ENCODE measurements at places on chromosomes 5 and 9.
A peak's percentile ranks its signal among the peaks of the same experiment; 100 is the strongest.

DNA sequence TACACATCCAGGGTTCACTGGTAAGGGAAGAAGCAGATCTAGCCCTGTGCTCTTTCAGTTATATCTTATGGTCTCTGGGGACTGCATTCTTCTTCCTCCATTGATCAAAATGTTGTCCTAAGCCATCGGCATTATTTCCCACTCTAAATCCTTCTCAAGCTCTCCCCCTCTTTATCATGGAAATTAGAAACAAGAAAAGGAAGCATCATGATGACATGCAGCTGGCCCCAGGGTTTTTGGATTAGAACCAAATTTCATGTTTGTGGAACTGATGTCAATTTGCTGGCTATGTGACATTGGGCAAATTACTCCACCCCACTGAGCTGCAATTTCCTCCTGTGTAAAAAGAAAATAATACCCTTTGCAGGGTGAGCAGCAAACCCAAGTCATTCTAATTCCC, 39.5 kb downstream of the MFAP3 start:
- DNase-seq = no peak

- DNase-seq = peak; percentile 79
Observed at GRCh38 chr9:22050924-22051323, 41.8 kb upstream of the CDKN2B start.

- no peak for DNase-seq
Observed at GRCh38 chr5:75523275-75523674, 11.6 kb downstream of the POLK start.

- no peak for DNase-seq
Observed at GRCh38 chr5:168408561-168409305, 77.5 kb upstream of the RARS1 start.

DNA sequence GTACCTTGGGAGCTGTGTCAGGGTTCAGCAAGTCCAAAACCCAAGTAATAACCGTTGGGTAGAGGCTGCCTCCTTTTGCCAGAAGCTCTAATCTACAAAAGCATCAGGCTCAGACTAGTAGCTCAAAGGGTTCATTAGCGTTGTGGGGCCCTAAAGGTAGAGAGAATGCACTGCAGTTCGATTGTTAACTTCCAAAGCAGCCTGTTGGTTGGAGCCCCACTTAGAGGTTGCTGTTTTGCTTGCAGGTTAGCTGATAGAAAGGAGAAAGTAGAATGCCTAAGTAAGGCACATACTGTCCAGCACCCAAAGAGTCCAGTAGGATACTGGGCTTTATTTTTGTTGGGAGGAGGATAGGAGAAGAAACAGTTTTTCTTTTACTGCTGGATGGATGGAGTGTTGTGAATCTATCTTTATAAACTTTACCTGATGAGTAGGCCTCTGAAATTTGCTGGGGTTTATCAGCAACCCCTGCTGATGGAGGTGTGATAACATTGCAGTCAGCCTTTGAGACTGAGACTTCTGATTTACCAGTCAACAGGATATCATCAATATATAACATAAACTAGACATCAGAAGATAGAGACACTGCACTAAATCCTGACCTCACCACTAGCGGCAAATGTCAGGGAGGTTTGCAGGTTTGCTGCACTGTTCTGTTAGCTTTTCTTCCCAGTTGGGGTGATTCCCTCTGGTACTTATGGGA, 34.8 kb downstream of the ZNF131 start:
- DNase-seq = no peak

DNA sequence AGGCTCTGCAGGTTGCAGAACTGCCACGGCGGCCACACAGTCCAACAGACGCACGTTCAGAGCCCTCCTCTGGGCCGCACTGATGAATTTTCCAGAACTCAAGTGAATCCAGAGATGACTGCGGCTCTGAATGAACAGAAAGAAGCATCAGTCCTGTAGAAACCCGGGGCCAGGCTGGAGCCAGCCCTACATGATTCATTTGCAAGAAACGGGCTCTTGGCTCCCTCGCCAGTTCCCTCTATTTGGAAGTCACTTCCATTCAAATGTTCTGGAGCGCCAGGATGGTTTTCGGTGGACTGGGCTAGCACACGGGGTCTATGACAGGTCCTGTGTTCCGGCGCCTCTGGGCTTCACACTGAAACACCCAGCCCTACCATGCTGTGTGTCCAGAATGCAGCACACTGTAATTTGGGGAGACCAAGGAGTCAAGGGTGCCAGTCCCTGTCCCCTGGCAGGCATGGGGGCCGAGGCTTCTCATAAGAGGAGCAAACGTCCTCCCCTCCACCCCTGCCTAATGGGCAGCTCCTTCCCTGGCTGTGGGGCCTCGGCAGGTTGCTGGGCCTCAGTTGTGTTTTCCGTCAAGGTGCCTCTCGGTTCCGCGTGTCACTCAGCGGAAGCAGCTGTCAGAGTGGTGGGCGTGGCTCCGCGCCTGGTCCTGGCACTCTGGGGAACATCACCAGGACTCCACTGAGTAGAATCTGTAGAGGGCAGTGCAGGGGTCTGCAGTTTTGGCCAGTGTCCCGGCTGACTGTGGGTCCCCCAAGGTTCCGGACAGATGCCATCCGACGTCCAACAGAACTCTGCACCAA, 18.1 kb upstream of the COL5A1 start:
- no peak for DNase-seq

DNA sequence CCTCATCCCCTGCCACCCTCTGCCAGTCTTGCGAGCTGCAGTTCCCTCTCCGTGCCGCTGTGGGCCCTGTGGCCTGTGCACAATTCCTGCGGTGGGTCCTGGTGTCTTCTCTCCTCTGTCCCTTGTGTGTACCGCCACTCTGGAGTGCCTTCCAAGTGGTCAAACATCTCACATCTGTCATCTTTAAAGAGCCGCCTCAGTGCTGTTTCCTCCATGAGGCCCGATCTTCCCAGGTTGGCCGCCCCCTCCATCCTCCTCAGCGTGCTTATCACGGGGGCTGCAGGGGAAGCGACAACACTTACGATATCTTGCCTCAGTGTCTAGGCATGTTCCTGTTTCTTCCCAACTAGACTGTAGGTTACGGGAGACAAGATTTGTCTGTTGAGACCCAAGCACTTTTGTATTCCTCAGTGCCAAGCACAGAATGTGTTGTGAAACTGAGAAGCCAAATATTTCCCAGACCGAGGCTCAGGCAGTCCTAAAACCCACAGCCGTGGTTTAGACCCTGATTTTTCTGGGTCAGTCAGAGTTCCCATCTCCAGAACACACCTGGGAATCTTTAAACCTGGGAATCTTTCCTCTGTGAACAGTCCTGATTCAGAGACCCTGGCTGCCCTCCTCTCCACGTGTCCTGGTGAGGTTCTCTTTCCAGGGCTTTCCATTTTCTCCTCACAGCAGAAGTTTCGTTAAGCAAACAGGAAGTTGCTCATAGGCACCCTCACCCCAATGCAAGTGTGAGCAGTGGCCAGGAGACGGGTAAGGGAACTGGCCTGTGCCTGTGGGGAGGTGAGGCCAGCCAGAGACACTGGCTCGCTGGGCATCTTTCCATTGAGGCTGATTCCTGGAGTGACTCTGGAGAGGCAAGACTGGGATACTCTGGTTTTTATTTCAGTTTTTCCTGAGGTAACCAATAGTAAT, 28.8 kb downstream of the SLC46A2 start:
- DNase-seq = no peak

- DNase-seq = no peak
Observed at GRCh38 chr9:89695441-89695891, 90.7 kb downstream of the GADD45G start.

DNA sequence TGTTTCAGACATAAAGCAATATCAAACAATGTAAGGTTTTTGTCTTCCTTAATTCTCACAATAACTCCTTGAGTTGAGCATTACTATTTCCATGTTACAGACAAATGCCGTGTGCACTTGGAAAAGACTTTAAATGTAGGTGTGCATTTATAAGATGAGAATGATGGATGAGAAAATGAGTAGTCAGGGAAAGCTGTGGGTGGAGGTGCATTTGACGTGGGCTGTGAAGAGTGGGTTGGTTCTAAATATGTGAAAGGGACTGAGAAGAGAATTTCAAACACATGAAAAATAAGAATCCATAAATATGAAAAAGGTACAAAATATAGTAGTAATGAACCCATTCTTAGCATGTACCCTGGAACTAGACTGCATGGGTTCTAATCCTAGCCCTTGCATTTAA, 171.6 kb upstream of the PPP2R2B start:
- DNase-seq = no peak

GRCh38 chr5:102216678-102217077, 79.4 kb downstream of the SLCO4C1 start:
- DNase-seq = no peak

- no peak for DNase-seq
Observed at GRCh38 chr9:18821788-18822187, 211.2 kb downstream of the SAXO1 start.

DNA sequence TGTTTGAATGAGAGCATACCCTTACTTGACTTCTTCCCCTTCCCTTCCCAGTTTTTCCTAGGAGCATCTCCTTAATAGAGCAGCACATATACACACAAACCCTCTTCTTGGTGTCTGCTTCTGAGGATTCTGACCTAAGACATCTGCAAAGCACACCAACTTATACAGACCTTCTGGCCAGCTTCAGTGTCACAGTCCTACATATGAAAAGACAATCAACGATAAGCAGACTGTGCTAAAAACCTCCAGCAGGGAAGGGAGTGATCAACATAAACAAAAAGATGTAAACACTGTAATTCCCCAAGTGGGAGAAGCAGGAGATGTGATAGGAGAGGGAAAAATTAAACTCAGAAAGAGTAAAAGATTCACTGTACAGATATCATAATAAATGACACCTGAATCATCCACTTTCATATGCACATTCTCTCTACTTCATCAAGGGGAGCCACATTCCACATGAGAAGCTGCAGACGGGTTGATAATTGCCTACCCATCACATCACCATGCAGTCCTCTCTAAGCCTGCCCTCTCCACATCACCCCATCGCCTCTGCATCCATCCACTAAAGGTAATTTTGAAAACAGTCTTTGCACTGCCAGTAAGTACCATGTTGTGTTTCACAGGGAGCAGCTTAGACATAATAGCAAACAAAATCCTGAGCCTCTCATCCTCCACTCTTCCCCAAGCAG, 13.0 kb downstream of the APBA1 start:
- DNase-seq = no peak

DNA sequence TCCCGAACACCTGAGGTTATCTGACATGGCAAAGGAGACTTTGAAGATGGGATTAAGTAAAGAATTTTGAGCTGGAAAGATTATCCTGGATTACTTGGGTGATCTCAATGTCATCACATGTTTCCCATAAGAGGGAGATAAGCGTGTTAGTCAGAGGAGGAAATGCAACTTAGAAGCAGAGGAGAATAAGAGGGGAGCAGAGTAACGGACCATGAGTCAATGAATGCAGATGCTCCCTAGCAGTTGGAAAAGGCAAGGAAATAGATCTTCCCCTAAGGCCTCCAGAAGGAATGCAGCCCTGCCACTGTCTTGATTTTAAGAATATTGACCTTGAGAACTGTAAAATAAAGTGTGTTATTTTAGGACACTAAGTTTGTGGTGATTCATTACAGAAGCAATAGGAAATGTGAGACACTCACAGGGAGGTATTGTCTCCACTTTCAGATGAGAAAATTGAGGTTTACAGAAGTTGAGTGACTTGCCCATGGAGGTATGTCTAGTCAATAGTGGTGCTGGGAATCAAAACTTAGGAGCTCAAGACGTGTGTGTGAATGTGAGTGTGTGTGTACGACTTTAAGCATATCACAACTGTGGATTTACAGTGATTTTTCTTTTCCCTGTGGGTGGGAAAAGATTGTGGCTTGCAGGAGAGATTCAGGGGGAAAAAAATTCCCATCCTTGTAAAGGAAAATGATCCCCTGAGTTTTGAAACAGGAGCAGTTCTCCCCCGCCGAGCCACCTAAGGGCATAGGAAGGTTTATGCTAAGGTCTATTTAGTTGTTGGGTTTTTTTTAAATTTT, 125.3 kb downstream of the TRIM32 start:
- no peak for DNase-seq

DNA sequence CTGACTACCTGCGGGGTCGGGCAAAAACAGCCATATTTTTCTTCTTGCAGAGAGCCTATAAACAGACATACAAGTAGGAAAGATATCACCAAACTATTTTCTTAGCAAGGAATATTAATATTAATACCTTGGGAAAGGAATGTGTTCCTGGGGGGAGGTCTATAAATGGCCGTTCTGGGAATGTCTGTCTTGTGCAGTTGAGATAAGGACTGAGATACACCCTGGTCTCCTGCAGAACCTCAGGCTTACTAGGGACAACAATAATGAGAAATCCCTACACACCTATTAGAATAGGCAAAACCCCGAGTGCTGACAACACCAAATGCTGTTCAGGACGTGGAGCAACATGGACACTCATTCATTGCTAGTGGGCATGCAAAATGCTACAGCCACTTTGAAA, 297.2 kb downstream of the DRD1 start:
- no peak for DNase-seq

GRCh38 chr5:99019254-99019653, 90.4 kb upstream of the CHD1 start:
- DNase-seq = no peak

DNA sequence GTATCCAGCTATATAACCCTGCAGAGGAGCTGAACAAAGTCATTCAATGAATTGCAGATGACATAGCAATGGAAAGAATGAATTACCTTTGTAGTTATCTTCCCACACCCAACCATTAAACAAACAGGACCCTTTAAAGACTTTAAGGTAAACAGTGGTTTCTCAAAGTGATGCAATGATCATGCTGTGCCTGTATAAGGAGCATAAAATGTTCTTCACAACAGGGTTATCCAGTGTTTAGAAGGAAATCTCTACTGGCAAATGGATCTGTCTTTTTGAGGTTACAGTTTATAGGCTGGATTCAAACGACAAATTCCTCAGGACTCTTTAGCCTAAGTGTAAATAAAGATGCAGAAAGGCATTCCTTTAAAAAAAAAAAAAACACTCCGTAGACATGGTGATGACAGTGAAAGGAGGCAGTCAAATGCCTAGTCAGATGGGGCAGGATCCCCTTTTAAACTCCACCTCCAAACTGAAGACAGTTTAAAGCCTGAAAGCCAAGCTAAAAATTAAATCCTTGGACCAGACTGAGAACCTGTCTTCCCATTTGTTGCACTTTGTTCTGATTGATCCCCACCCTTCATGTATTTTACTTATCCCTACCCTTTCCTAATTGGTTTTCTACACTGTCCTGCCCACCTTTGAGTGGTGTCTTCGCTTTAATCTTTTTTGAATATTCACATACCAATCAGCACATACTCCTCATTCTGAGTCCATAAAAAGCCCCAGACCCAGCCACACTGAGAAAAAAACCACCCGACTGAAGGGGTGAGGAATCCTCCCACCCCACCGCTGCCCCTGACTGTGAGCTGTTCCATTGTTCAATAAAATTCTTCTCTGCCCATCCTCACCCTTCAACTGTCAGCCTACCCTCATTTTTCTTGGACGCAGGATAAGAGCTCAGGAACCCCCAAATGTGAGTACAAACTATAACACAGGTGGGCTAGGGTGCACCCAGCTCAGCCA, 761.3 kb upstream of the DMAC1 start:
- DNase-seq = no peak

GRCh38 chr5:178667101-178667500, 40.3 kb upstream of the CLK4 start:
- DNase-seq = no peak

- DNase-seq = no peak
Observed at GRCh38 chr5:138966236-138966985, 91.3 kb upstream of the LRRTM2 start.
